Activated CD8-positive, alpha-beta memory T cell treated with anti-CD3 and anti-CD28 coated beads, Interleukin-2, amount 10 ng/mL, durations not matched to agents 7 days and 5 days (primary cell): ENCODE measurements at places on chromosomes 11 and 22.

- no peak for DNase-seq
Observed at GRCh38 chr11:83061883-83062282, 9.8 kb downstream of the RAB30 start.

DNA sequence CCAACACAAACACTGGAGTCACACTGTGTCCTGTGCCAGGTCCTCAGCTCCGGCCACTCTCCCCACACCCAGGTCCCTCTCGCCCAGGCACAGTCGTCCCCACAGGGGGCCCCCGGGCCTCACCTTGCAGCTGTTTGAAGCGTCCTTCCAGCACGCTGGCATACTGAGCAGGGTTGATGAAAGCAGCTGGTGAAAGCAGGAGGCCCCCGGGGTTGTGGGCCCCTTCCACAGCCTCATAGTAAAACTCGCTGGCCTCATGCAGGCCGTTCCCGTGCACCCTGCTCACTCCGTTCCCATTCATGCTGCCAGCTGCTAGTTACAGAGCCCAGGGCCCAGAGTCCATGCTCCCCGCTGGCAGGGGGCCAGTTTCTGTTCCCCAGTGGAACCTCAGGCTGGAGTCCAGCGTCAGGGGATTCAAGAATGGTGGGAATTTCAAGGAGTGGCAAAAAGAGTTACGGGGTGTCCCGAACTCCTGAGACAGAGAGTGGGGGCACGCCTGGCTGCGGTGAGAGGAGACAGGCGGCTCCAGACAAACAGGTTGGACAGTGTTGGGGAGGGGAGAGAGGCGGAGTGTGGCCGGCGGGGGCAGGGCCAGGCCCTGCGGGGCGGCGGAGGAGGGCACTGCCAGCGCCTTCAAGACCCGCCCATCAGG, 10.6 kb downstream of the SPTBN2 start:
- no peak for DNase-seq

DNA sequence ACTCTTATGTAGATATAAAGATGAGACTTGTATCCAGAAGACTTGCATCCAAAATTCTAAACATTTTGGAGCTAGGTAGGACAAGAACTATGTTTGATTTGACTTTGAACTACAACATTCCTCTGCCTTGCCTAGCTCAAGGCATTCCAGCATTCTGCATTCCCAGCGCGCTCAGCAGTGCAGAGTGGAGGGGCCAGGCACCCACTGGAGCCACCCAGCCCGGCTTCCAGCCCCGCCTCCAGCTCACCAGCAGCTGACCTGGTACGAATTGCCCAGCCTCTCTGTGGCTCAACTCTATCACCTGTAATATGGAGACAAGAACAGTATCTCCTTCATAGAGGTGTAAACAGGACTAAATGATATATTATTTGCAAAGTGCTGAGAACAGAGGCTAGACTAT, 28.8 kb downstream of the PRDM10 start:
- no peak for DNase-seq

DNA sequence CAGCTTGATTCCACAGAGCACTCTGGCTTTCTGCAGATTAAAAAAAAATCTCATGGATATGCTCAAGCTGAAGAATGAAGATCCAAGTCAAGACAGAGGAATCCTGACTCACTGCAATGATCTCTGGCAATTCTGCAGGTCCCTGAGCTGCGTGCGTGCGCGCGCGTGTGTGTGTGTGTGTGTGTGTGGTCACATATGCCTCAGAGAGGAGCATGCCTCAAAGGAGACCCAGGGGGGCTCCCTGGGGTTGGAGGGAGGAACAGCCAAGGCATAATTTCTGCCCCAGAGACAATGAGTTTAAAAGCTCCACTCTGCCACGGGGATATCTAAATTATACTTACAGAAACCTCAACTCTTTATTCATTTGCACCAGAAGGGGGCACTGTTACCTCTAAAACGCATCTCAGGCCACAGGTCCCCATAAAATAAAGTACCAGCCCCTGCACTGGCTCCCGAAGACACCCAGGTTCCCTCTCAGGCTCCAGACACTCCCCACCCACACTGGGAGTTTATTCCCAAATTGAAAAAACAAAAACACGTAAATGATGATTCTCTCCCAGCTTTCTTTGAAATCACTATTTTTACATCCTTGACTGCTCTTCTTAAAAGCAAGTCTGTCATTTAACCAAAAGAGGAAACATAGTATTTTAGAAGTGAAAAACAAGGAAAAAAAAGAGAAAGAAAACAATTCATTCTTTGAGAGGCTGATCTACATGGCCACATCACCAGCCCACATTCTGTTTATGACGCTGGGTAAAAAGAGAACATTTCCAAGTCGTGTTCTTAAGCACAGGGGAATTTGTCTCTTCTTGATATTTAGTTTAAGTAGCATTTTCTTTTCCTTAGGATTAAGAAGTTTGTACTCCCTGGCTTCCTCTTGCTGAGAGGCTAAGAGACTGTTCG, 401.0 kb downstream of the LARGE1 start:
- no peak for DNase-seq

GRCh38 chr11:1123970-1124369, 33.8 kb upstream of the MUC5AC start:
- no peak for DNase-seq

GRCh38 chr11:13003736-13004493, 5.2 kb upstream of the RASSF10 start:
- no peak for DNase-seq

DNA sequence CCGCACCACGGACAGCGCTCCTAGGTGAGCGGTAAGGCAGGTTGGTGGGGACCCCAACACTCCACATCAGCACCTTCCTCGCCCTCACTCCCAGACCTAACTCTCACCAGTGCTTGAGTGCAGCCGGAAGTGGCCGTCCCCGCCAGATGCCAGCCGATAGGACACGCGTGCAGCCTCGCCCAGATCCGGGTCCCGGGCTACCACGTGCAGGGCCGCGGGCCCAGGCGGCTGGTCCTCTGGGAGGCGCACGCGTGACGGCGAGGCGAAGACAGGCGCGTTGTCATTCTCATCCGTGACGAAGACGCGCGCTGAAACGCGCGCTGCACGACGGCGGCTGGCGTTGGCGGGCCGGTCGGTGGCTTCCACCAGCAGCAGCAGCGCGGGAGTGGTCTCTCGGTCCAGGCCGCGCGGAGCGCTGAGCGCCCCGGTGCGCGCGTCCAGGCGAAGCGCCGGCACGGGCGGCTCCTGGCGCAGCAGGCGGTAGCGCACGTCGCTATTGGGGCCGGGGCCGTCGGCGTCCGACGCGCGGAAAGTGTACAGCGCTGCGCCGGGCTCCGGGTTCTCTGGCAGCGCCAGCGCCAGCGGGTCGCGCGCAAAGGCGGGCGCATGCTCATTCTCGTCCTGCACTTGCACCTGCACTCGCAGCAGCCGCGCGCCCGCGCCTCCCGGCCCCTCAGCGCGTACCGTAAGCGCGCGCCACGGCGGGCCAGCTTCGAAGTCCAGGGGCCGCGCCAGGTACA, 10.8 kb upstream of the TPP1 start:
- no peak for DNase-seq

DNA sequence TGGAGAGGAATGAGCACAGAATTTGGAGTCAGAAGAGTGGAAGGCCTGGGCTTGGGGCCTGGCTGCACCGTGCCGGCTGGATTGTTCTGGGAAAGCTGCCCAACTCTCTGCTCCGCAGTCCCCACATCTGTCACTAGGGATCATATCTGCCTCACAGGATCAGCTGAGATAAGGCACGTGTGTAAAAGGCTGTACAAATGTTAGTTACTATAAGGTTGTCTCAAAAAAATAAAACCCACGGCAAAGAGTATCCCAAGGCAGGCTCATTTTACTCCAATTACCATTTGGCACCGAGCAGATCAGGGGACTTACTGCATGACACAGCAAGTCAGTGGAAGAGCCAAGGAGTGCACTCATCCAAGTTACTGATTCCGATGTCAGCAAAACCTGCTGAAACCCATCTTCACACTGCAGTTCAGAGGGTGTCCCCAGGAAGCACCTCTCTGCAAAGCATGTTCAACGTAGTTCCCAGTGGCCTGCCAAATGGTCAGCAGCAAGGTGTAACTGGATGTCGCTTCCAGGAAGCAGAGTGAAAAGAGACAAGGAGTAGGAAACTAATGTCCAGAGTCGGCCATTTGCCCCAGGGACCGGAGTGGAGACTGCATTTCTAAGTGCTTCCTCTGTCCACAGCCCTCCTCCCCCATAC, 18.1 kb upstream of the MRTFA start:
- DNase-seq: no peak

DNA sequence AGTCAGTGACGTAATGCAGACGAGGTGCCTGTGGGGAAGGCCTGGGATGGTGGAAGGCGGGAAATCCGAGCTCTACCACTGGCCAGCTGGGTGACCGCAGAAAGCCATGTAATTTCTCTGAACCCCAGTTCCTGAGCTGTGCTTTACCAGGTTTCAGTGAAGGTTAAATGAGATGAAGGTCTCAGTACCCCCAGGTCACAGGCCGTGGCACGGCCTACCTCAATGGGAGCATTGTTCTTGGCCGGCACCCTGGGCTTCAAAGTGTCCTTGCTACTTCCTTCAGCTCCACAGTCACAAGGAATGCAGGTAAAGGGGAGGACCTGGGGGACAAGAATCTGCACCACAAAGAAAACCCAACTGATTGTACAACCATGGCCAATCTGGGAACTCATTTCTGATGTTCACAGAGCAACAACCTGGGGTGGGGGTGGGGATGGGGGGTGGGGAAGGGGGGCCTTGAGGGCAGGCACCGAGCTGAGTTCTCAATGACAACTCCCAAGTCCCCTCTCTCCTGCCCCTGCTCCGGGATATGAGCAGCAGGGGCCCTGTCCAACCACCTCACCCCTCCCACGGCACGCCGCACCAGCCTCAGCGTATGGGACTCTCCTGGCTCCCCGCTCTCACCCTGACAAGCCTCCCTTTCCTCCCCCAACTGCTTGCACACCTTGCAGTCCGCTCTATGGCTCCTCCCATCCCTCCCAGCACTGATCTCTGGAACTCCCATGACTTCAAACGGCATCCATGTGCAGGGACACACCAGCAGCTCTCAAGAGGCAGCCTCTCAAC, 59.1 kb upstream of the ARFGAP3 start:
- no peak for DNase-seq

- peak; percentile 65 for DNase-seq
Observed at GRCh38 chr11:16945671-16946469, 68.3 kb downstream of the PLEKHA7 start.

- DNase-seq: no peak
Observed at GRCh38 chr11:122633219-122633829, 22.2 kb upstream of the UBASH3B start.

DNA sequence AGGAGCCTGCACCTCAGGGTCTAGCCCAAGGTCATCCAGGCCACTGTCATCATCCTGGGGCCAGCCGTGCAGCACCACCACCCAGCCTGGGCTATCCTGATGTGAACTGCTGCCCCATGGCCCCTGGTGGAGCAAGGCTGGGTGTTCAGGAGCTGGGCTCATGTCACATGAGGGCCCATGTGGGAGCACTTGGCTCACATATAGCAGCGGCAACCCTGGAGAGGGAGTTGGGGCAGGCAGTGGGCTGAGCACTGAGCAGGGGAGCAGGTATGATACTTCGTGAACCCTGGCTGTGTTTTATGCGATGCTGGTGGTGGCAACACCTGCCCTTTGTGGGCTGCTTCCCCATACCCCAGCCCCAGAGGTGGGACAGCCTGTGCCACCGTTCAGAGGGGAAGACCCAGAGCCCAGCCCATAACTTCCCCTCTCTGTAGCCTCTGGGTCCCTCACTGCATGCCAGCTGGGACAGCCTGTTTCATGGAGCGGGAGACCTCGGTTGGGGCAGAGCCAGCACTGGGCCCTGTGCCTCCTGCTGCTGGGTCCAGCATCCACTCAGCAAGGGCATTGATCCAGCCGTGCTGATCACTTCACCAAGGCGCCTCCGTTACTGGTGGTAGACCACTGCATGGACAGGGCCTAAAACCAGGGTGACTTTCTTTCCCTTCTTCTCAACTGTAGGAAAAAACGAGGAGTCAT, 62.5 kb upstream of the SUSD2 start:
- no peak for DNase-seq

GRCh38 chr22:36887162-36887561, 26.3 kb upstream of the CSF2RB start:
- DNase-seq: no peak

GRCh38 chr22:24180316-24181087, 785 bp upstream of the SUSD2 start:
- no peak for DNase-seq

DNA sequence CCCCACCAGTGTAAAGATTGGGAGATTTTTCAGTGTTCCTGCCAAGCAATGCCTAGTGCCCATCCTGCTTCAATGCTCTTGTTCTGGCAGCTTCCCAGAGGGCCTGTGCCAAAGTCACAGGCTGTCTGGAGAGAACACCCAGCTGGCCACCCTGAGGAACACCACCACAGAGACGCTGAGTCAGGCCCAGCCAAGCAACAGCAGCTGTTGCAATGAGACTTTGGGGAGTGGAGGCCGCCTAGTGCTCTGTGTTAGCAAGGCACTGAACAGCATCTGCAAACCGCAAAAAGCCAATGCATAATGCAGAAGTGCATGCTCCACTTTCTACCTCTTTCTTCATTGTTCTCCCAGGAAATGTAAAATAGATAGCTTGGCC, 168.1 kb downstream of the NXPE2 start:
- no peak for DNase-seq

DNA sequence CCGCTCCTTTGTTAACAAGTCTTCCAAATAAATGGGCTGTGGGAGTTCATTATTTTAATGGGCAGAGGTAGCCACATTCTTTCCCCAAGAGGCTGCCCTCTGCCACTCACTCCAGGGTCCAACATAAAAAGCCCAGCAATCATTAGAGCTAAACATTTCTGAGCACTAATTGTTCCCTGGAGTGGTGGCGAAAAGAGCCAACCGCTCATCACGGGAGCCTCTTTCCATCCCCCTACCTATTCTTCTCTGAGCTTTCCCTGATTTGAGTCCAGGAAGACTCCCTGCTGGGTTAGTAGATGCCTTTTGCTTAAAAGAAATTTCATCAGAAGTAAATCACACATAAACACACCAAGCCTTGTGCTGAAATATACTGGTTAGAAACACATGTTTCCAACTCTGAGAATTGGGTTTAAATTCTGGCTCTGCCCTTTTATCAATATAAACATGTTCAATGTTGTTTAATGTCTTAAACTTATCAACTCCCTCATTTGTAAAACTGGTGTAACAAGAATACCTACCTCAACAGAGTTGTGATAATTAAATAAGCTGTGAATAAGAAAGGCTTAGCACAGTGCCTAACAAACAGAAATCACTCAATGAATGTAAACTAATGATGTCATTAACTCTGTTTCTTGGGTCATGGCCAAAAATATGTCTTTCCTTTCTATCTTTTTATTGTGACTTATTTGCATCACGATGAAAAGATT, at the start of gene OR5A2:
Gene OR5A2, minus strand, starts transcription at position 53 of the 707 bp plus-strand sequence. CDS start 3,460 bp downstream, outside the sequence.
- DNase-seq: no peak
